ENCODE measurements at places on chromosomes 7 and 10.

- no peak for DNase-seq
These were observed 30.8 kb downstream of the OTUD1 start for GRCh38 chr10:23469596-23470237.

GRCh38 chr7:18648849-18649758 is 153.6 kb downstream of the HDAC9 start:
- DNase-seq, result no peak

- DNase-seq, result no peak
These were observed 1133.3 kb downstream of the SORCS3 start for GRCh38 chr10:105774351-105774750.

DNA sequence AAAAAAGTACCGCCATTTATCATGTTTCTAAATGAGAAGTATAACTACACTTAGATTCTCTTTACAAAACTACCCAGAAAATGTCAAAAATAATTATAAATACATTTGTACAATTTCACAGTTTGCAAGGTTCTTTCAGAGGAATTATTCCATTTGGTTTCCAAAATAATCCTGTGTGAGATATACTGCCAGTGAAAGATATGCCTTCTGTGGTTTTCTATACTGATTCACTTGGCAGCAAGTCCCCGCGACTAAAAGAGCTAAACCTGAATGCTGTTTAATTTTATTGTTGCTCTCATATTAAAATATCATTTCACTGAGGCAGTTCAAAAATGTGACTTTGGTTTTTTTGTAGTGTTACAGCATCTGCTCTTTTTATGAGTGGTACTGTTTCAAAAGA is 364.9 kb upstream of the PLXDC2 start:
- no peak for DNase-seq

- no peak for DNase-seq
These were observed 19.0 kb downstream of the GDI2 start for GRCh38 chr10:5794236-5794635.

GRCh38 chr7:4758791-4759190 is 16.6 kb upstream of the AP5Z1 start:
- DNase-seq, result no peak

DNA sequence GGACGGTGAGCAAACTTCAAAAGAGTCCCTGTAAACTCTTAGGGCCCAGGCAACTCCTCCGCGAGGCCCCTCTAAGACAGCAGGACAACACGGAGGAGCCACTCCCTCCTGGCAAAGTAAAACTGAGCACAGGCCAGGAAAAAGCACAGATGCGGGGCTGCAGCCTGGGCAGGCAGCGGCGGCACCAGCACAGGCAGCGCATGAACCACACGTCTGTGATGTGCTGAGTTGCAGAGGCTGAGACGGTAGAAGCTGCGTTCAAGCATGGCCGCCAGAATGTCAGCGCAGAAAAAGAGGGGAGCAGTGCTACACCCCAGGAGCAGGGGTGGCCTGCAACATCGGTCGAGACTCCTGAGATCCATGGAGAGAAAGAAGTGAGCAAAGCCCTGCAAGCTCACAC is 46.1 kb upstream of the STK17A start:
- no peak for DNase-seq

- no peak for DNase-seq
These were observed 880 bp downstream of the HOXA5 start for GRCh38 chr7:27142580-27143022.

DNA sequence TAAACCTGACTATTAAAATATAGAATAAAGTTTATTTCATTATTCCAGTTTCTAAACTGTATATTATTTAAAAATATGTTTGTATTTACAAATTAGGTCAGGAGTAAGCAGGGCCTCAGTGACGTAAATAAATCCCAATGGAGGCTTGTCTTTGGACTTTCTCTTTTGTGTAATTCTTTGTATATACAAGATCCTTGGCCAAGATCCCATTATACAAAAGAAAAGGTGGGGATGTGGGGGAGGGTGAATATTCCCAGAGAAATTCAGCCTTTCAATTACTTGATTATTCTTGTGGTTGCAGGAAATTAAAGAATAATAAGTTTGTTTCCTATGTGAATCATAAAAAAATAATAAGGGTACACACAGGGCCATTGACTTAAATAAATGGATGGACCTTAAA is 178.7 kb upstream of the PRPS1L1 start:
- DNase-seq, result no peak

- no peak for DNase-seq
These were observed 27.7 kb upstream of the NRBF2 start for GRCh38 chr10:63105225-63106110.

GRCh38 chr10:29955329-29955935 is 104.0 kb downstream of the JCAD start:
- no peak for DNase-seq

GRCh38 chr7:70153933-70154332 is 555.7 kb downstream of the AUTS2 start:
- no peak for DNase-seq

- DNase-seq, result no peak
These were observed 200.3 kb downstream of the TEX36 start for GRCh38 chr10:125482637-125483036.

DNA sequence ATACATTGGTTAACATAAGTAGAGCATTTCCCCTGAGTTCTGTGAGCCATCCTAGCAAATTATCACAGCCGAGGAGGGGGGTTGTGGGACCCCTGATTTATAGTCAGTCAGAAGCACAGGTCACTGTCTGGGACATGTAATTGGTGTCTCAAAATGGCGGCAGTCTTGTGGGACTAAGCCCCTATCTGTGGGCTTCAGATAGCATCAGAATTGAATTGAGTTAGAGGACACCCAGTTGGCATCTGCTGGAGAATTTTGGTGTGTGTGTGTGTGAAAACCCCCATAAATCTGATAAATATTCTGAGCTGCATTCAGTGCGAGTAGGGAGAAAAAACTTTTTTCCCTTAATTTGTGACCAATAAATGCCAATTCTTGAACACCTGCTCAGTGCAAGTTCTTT is 6.5 kb upstream of the TET1 start:
- no peak for DNase-seq

GRCh38 chr7:134782121-134782623 is 2.7 kb downstream of the CALD1 start:
- DNase-seq, result no peak

DNA sequence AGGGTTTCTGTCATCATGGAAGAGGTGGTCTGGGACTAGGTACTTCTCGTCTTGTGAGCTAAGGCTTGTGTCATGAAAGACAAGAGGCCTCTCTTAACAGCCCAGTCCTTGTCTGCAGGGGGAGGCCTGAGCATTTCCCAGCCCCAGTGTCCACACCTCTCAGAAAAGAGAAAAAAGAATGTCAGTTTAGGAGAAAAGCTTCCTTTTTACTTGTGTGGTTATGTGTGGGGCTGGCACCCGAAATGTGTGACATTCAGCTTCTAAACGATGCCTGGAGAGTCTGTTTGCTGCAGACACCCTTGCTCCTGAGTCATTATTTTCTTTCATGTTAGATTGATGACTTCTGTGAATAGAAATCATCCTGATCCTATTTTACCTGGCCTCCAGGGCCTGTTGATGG is 67.4 kb downstream of the LANCL2 start:
- DNase-seq, result no peak

- DNase-seq, result no peak
These were observed 193.8 kb downstream of the CYP26A1 start for GRCh38 chr10:93267521-93267920.

DNA sequence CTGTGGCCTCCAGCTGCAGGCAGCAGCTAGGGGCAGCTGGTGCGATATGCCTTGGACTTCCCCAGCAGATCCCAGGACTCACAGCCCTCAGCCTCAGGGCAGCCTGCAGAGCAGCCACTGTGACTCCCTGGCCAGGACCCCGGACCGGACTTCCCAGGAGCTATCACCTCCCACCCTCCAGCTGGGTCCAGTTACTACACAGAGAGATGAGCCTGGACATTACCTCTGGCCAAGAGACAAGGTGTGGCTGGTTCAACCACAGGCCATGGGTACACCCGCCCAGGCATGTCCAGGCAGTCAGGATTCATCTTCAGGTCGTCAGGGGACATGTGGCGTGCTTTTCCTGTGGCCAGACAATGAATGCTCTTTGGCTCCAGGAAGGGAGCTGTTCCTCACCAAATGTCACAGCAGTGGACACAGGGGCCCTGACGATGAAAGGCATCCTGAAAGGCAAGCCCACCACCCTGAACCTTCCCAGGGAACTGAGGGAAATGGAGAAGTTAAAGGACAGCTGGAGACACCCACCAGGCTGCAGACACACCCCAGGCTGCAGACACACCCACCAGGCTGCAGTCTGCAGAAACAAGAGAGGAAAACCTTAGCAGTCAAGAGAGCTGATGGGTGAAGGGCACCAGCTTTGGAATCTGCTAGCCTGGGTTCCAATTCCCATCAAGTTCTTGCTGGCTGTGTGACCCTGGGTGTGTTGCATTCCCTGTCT is 25.8 kb upstream of the NANOS1 start:
- DNase-seq, result no peak

- DNase-seq, result no peak
These were observed 103.2 kb upstream of the CYP26C1 start for GRCh38 chr10:92957223-92958010.

- no peak for DNase-seq
These were observed 131.8 kb upstream of the TRIM24 start for GRCh38 chr7:138328215-138328614.

DNA sequence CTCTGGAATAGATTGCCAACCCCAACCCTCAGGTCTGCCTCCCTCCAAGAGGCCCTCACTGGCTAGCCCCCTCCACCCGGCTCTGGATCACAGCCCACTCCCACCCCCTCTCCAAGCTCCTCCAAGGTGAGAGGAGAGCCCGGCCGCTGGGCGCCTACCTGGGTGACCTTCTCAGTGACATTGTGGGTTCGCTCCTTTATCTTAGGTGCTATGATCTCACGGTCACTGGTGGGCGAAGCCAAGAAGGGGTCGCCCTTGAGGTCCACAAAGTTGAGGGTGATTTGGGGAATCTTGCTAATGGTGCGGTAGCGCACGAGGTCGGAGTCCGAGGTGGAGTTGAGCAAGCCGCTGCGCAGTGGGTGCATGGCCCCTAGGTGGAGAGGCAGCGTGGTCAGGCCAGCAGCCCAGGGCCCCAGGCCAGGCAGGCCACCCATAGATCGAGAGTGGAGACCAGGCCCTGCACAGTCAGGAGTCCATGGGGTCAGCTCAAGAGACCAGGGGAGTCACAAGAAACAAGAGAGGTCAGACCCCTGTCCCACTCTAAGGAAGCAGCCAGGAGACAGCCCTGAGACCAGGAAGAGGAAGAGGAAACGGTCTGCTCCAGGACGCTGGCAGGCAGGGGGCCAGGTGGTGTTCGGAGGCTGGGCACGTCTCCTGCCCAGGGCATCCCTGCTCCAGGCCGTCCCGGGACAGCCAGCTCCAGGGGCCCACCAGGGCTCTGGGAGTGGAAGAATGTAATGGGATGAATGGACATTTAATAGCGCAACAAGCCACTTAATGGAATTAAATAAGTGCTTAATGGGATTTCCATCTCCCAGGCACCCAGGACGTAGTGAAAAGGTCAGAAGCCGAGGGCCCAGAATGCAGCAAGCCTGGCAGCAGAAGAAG is 20.7 kb downstream of the KCNH2 start:
- DNase-seq, result no peak
